ENCODE measurements at places on chromosomes 11 and 22. TPM values are rescaled to one million over a fixed set of nuclear protein-coding genes. Genes with fewer than 3 reads are reported as not detected.
A peak's percentile ranks its signal among the peaks of the same experiment; 100 is the strongest.

GRCh38 chr22:38462960-38463784, 4.7 kb upstream of the KDELR3 start:
- DNase-seq, result no peak
- no peaks in the 10 kb centered on the region for H3K4me1 ChIP-seq
- no peak overlapping the region for H3K27ac ChIP-seq
- H3K27me3 ChIP-seq, result peaks cover 24% of the 10 kb centered on the region
- no peak overlapping the region for H3K4me3 ChIP-seq

- H3K27me3 ChIP-seq, result no peaks in the 10 kb centered on the region
- H3K4me3 ChIP-seq, result no peak overlapping the region
- DNase-seq, result no peak
- no peaks in the 10 kb centered on the region for H3K36me3 ChIP-seq
These were observed 424.4 kb downstream of the TMEM135 start for GRCh38 chr11:87462171-87462570.

DNA sequence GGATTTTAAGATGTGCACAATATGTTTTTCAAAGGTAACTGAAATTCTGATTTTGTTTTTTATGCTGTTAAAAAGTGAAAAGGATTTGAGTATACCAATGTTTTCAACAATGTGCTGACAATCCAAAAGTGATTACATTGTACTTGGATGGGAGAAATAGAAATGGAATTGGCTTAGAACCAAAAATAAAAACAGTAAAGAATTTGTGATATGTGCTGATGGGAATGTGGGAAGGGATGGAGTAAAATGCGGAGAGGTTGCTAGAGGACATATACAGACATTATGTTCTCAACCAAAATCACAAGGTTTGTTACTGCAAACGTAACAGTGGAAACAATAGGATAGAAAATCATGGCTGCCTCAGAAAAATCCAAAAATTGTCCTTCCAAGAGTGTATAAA, 279.3 kb upstream of the TENM4 start:
- H3K27ac ChIP-seq, result no peak overlapping the region
- H3K4me1 ChIP-seq, result no peaks in the 10 kb centered on the region
- H3K27me3 ChIP-seq, result no peaks in the 10 kb centered on the region
- DNase-seq, result no peak

The OR8D1 gene
- not detected for total RNA-seq

The OR52I2 gene
- not detected for total RNA-seq

GRCh38 chr22:11066458-11067285, 4461.3 kb upstream of the OR11H1 start:
- H3K27me3 ChIP-seq, result no peaks in the 10 kb centered on the region
- DNase-seq, result no peak
- no peaks in the 10 kb centered on the region for H3K36me3 ChIP-seq
- no peak overlapping the region for H3K27ac ChIP-seq

DNA sequence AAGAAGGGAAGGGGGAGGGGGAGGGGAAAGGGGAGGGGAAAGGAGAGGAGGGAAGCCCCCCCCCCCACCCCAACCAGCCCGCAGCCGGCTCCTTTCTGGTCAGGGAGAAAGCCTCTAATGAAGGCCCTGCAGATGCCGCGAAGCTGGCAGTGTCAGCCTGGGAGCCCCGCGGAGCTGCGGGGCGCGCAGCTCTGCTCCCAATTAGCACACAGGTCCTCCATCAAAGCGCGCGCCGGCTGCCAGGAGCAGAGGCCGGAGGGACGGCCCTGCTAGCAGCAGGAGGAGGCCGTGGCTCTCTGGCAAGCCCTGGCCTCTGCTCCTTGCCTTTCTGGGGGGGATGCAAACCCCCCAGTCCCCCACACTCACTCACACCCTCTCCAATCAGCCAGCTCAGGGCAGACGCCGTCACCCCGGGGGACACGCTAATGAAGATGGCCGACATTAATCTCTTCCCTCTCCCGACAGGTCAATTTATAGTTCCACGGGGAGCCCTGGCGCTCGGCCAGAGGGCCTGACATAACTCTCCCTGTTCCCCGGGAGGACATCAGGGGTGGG, 70.5 kb upstream of the TCF20 start:
- no peaks in the 10 kb centered on the region for H3K27me3 ChIP-seq
- no peak overlapping the region for H3K27ac ChIP-seq
- H3K4me3 ChIP-seq, result no peak overlapping the region
- no peaks in the 10 kb centered on the region for H3K4me1 ChIP-seq
- DNase-seq, result no peak

DNA sequence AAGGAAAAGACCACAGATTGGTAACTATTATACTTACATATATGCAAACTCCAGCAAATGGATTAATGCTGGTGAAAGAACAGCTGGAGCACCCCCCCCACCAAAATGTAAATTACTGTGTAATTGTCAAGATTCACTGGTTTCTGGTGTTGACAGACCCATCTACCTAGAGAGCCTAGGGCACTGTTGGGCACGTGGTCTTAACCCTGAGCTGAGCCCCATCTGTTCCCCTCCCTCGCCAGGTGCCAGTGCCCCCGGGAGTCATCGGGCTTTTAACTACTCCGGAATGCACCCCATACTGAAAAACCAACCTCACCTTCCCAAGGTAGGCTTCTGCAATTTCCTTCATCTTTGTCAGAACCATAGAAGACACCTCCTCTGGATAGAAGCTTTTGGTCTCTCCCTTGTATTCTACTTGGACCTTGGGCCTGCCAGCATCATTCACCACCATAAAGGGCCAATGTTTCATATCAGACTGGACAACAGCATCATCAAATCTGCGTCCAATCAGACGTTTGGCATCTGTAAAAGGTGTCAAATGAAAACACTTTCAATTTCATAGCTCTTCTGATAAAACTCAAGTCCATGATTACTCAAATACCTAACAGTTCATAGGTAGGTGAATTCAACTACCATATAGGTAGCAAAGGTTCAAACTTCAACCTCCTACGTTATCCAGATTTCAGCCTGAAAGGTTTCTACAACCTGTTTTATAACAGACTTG, 1.5 kb downstream of the HSPA8 start:
- DNase-seq, result no peak

- no peaks in the 10 kb centered on the region for H3K27me3 ChIP-seq
- no peak for DNase-seq
- H3K27ac ChIP-seq, result no peak overlapping the region
- H3K36me3 ChIP-seq, result no peaks in the 10 kb centered on the region
- peaks cover 25% of the 10 kb centered on the region for H3K4me1 ChIP-seq
- no peak overlapping the region for H3K4me3 ChIP-seq
These were observed 56.2 kb downstream of the NAV2 start for GRCh38 chr11:19768815-19769214.

- H3K27me3 ChIP-seq, result no peaks in the 10 kb centered on the region
- no peaks in the 10 kb centered on the region for H3K36me3 ChIP-seq
- no peak overlapping the region for H3K27ac ChIP-seq
- peak; percentile 73 for DNase-seq
- no peak overlapping the region for H3K4me3 ChIP-seq
- no peaks in the 10 kb centered on the region for H3K4me1 ChIP-seq
These were observed 72.0 kb downstream of the SLC5A12 start for GRCh38 chr11:26649884-26650283.

GRCh38 chr11:36699271-36699670, 101.2 kb upstream of the RAG2 start:
- H3K36me3 ChIP-seq, result no peaks in the 10 kb centered on the region
- H3K4me3 ChIP-seq, result no peak overlapping the region
- H3K27me3 ChIP-seq, result peaks cover 49% of the 10 kb centered on the region
- DNase-seq, result no peak
- no peak overlapping the region for H3K27ac ChIP-seq
- H3K4me1 ChIP-seq, result no peaks in the 10 kb centered on the region

- no peak for DNase-seq
- no peaks in the 10 kb centered on the region for H3K36me3 ChIP-seq
- H3K27me3 ChIP-seq, result no peaks in the 10 kb centered on the region
- H3K4me3 ChIP-seq, result no peak overlapping the region
These were observed 378.7 kb downstream of the CTTN start for GRCh38 chr11:70776914-70777532.

GRCh38 chr22:19714312-19715187, at the start of gene SEPTIN5:
Gene SEPTIN5, plus strand, starts transcription at chr22:19714503. Its CDS starts 86 bp downstream, at chr22:19714589.
- 0 out of 2 replicates have a peak, but pooled peaks cover under 1% of the 10 kb centered on the region for H3K4me1 ChIP-seq
- H3K36me3 ChIP-seq, result no peaks in the 10 kb centered on the region
- H3K27me3 ChIP-seq, result no peaks in the 10 kb centered on the region
- DNase-seq, result peak; percentile 50
- H3K27ac ChIP-seq, result no peak within 1 kb of the TSS

The B4GALNT4 gene
- 16.5 TPM for total RNA-seq

GRCh38 chr11:115284773-115285172, 219.4 kb downstream of the CADM1 start:
- no peaks in the 10 kb centered on the region for H3K27me3 ChIP-seq
- H3K4me1 ChIP-seq, result no peaks in the 10 kb centered on the region
- DNase-seq, result no peak
- H3K36me3 ChIP-seq, result no peaks in the 10 kb centered on the region
- no peak overlapping the region for H3K27ac ChIP-seq

The GAS2 gene
- total RNA-seq, result 0.51 TPM

The RASGRP2 gene
- not detected for total RNA-seq

GRCh38 chr11:120917559-120918239, 106.2 kb upstream of the TBCEL start:
- DNase-seq, result no peak
- H3K27ac ChIP-seq, result no peak overlapping the region
- peaks cover 29% of the 10 kb centered on the region for H3K27me3 ChIP-seq
- H3K36me3 ChIP-seq, result no peaks in the 10 kb centered on the region
- no peak overlapping the region for H3K4me3 ChIP-seq

DNA sequence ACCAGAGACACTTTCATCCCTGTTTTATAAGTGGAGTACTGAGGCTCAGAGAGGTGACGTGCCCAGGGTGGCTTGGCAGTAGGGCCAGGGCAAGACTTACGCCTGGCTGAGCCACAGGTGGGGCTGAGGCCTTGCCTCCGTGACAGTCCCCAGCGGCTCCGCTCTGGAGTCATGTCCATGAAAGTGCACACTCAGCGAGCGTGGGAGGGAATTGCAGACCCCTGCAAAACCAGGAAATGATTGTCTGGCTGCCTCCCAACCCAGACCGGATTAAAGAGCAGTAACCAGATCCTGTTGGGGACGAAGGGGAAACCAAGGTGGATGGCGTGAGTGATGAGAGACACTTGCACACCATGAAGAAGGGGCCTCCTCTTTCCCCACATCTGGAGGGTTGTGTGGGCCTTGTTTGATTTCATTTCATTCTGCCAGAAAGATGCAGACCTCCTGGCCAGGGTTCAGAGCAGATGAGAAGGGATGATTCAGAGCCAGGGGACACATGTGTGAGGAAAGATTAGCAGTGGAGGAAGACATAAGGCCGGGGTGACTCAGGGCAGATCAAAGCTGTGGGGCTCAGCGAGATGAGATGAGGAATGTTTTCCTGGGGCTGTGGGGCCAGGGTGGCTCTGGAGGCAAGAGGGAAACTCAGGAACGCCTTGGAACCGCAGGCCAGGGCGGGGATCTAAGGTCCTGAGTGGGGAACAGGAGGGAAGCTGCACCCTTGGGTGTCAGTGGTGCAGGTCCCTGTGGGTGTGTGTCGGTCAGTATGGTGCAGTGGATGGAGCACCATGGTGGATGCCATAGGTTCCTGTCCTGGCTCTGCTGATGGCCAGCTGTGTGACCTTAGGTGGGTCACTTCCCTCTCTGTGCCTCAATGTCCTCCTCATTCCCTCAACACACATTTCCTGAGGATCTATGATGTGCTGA, 29.9 kb upstream of the LRRC32 start:
- no peaks in the 10 kb centered on the region for H3K27me3 ChIP-seq
- H3K36me3 ChIP-seq, result no peaks in the 10 kb centered on the region
- peak; percentile 99 for DNase-seq
- H3K27ac ChIP-seq, result 0 out of 2 replicates have a peak overlapping the region, but pooled peaks have one; percentile 16

The TTC12 gene
- 6.3 TPM for total RNA-seq

The H19 gene
- total RNA-seq, result 0.25 TPM

DNA sequence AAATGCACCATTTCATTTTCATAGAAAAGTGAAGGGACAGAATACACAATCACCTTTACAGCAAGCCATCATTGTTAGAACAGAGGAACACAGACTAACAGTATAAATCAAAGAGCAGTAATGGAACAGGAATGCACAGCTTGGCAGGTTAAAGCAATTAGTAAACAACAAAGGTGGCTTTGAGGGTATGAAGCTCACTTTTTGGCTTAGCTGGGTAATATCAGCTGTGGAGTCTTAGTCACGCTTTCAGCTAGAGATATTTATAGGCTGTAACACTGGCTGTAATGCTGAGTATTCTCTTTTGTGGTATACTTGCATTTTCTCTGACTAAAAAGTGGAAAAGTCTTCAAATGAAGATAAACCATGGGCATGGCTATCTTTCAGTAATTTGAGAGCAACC, 1780.5 kb downstream of the LRRC4C start:
- no peaks in the 10 kb centered on the region for H3K4me1 ChIP-seq
- H3K27me3 ChIP-seq, result no peaks in the 10 kb centered on the region
- H3K36me3 ChIP-seq, result no peaks in the 10 kb centered on the region
- H3K4me3 ChIP-seq, result no peak overlapping the region
- no peak overlapping the region for H3K27ac ChIP-seq
- no peak for DNase-seq

The LIPT2 gene
- total RNA-seq, result 2.1 TPM

DNA sequence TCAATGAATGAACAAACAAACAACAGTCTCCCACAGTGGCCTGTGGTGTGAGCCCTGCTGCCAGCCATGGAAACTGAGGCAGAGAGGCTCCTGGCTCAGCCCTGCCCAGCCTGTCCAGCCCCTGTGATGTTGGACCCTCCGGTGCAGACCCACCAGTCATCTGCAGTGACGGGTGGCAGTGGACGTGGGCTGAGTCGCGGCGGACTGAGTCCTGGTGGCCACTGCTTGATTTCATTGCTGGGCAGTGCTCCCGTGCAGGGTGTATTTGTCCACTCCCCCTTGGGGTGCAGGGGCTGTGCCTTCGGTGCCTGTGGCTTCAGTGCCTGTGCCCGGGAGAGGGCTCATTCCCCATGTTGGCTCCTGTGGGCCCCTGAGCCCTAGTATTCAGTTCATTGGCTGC, 31.9 kb upstream of the MUC5AC start:
- no peak for DNase-seq
- H3K27ac ChIP-seq, result no peak overlapping the region
- H3K4me3 ChIP-seq, result no peak overlapping the region
- H3K36me3 ChIP-seq, result no peaks in the 10 kb centered on the region
- no peaks in the 10 kb centered on the region for H3K4me1 ChIP-seq
- H3K27me3 ChIP-seq, result no peaks in the 10 kb centered on the region

- no peak for DNase-seq
- no peaks in the 10 kb centered on the region for H3K27me3 ChIP-seq
- H3K36me3 ChIP-seq, result no peaks in the 10 kb centered on the region
These were observed 103.3 kb downstream of the SGSM3 start for GRCh38 chr22:40473703-40474102.

The C11orf86 gene
- total RNA-seq, result not detected

DNA sequence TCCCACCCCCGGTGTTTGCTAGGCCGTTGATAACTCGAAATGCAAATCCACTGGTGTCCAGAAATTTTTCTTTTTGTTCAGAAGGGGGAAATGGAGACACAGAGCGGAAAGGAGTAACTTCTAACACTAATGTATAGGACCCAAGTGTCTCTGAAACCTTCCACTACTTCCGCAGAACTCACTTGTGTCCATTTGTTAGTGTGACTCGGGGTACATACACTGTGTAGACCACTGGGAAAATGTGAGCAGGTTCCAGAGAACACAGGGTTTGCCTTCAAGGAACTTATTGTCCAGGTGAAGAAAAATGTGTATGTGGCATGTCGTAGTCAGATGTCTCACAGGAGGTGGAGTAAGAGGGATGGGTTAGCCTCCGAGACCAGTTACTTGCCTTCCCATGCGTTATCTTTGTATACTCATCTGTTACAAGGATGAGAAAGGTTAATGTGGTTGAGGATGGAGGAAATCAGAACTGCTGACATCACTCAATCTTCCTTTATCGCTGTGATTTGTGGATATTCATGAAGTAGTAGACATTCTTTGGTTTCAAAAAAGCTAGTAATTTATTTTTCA, 857 bp downstream of the ARCN1 start:
- no peaks in the 10 kb centered on the region for H3K27me3 ChIP-seq
- peak overlapping the region; percentile 100 for H3K27ac ChIP-seq
- no peaks in the 10 kb centered on the region for H3K36me3 ChIP-seq
- peak; percentile 82 for DNase-seq
- peaks cover 41% of the 10 kb centered on the region for H3K4me1 ChIP-seq

Measured in GM23248 (cell line).